ENCODE measurements at places on chromosomes 7 and 10. TPM values are rescaled to one million over a fixed set of nuclear protein-coding genes. Genes with fewer than 3 reads are reported as not detected.

WEE2 gene
- total RNA-seq: not detected

XRCC2 gene
- total RNA-seq: 0.67 TPM

HMX2 gene
- total RNA-seq: not detected

TMEM196 gene
- not detected for total RNA-seq

ZPBP gene
- total RNA-seq: not detected

CTAGE4 gene
- total RNA-seq: 0.62 TPM

DNAJC1 gene
- total RNA-seq: 14.1 TPM

HGF gene
- 2.4 TPM for total RNA-seq

Measured in left ventricle myocardium superior (tissue), 1 donor.